ENCODE measurements at places on chromosomes 13 and 19.

GRCh38 chr13:27352698-27353097 lies 71.7 kb upstream of the GTF3A start:
- no peak for DNase-seq

DNA sequence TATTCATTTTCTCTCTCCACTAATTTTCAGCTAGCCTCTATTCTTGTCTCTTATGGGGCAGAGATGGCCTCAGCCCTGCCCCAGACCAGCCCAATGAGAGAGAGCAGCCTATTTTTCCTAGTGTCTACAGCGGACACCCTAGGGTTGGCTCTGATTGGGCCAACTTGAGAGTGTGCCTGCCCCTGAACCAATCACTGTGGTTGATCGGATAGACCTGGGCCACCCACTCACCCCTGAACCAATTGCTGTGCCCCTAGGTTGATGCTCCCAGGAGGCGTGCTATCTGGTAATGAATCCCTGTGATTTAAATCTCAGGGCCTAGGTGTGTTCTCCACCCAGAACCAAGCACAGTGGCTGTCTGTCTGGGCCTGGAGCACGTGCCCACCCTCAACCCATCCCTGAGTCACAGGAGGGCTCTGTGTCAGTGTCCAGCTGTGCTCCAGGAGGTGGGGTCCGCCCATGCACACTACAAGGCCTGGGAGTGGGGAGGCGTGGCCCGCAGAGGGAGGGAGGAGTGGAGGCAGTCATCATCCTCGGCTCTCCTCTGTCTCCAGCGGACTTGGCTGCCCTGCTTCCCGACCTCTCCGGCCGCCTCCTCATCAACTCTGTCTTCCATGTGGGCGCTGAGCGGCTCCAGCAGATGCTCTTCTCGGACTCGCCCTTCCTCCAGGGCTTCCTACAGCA lies 14.9 kb upstream of the SCN1B start:
- DNase-seq, result no peak

DNA sequence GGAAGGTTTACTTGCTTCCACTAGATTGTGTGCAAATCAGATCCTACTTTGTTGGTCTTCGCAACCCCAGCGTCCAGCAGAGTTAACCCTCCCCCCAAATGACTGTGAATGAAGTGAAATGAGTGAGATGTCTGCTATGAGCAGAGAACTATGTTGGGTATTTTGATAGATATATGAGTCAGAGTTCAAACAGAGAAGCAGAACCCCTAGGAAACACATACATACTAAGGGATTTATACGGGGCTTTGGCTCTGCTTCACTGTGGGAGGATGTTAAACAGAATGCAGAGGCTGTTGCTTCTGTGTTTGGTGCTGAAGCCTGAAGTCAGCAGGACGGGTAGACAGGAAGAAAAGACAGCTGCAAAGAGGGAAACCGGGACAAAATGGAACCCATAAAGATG lies 197.0 kb downstream of the MZT1 start:
- no peak for DNase-seq

- DNase-seq, result no peak
These were observed 5.7 kb upstream of the GARIN5A start for GRCh38 chr19:50482271-50482855.

DNA sequence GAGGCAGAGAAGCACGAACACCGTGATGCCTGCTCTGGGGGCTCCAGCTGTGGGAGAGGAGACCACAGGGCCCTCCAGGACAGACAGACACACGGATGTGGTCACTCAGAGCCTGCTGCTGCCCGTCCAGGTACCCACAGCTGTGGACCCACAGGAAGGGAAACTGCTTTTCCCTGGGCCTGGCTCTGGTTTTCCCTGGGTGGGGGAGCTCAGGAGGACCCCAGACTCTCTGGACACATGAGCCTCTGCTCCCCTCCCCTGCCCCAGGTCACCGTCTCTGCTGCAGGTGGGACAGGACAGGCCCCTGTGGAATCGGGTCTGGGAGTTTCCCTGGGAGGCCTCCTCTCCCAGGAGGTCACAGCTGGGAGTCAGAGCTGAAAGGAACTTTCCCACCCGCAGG lies 7.3 kb downstream of the LILRA4 start:
- no peak for DNase-seq

DNA sequence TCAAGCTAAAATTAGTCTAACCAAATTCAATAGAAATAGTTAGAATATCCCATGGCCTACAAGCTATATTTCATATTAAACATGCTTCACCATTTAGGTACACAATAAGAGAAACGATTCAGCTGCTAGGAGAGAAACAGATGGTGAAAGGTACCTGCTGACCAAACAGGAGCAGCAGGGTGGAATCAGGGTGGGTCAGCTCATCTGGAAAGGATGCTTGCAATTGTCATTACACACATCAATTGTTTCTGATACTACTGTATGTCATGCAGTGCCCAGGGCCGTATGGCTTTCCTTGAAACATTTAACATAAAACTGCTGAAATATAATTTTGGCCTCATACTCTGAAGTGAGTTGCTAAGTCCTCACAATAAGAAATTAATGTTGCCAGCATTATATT lies 776.0 kb downstream of the DACH1 start:
- DNase-seq, result no peak

DNA sequence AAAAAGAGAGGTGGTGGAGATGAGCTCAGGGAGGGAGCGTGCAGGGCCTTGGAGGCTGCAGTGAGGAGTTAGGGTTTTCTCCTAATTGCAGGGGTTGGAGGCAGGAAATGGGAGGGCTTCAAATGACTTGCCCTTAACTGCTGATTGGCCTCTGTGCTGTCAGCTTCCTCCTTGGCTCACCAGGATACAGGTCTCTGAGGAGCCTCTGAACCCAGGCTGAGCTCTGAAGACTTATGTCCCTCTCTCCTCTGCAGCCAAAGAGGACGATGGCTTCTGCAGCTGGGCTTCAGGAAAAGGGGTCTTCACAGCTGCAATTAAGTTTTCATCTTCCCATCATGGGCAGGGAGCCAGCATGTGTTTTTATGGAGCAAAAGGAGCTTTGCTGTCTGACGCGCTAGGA lies 6.7 kb upstream of the RANBP3 start:
- no peak for DNase-seq

GRCh38 chr13:26376430-26376829 lies 122.5 kb downstream of the CDK8 start:
- DNase-seq, result no peak

DNA sequence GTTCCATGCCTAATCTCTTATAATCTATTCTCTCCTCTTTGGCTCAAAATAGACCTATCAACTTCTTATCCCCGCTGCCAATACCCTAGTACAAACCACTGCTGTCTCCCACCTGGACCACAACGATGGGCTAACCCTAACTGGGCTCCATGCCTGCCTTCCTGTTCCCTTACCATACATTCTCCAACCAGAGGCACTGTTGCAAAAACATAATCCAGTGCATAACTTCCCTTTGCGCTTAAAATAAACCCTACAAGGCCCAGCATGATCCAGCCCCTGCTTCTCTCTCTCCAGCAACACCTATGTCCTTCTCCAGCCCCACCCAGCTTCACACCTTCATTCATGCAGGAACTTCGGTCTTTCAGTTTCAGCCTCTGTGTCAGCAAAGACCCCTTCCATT lies 27.4 kb upstream of the CEBPA start:
- DNase-seq, result no peak

DNA sequence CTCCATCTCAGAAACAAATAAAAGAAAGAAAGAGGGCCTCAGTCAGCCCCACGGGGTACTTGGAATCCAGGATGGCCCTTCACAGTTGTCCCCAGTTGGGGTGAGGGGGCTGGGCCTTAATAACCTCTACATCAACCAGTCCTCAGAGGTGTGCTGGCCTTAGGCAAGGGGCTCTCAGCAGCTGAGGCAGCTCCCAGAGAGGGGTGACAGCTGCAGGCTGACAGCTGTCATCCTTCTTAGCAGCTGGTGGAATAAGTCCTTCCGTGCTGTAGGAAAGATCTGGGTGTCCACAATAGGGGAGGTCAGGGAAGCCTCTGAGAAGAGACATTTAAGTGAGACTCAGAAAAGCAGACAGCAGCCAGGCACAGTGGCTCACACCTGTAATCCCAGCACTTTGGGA lies 7.4 kb downstream of the BCAM start:
- DNase-seq, result no peak

DNA sequence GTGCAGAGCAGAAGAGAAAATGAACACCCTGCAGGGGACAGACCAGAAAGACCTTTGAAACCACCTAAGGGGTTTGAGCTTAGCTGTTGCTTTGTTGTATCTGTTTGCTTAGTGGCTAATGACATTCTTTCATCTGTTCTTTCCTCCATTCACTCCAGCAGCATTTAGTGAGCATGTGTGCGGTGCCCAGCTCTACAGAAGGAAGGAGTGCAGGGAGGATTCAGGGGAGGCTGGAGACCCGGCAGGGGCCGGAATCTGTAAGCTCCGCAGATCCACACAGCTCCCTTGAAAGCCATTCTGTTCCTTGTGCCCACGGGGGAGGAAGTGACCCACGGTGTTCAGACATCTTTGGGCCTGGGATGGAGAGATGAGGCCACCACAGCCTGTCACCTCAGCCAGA lies 27.5 kb downstream of the UQCRFS1 start:
- no peak for DNase-seq

GRCh38 chr19:50889638-50890037 lies 16.4 kb downstream of the KLK2 start:
- DNase-seq, result no peak
